HCT116 (cell line): ENCODE measurements at places on chromosomes 5 and 9.

- DNase-seq, result no peak
Measured at GRCh38 chr5:26727916-26728315, 310.5 kb downstream of the CDH9 start.

- no peak for DNase-seq
Measured at GRCh38 chr5:1488882-1489680, 34.7 kb downstream of the LPCAT1 start.

DNA sequence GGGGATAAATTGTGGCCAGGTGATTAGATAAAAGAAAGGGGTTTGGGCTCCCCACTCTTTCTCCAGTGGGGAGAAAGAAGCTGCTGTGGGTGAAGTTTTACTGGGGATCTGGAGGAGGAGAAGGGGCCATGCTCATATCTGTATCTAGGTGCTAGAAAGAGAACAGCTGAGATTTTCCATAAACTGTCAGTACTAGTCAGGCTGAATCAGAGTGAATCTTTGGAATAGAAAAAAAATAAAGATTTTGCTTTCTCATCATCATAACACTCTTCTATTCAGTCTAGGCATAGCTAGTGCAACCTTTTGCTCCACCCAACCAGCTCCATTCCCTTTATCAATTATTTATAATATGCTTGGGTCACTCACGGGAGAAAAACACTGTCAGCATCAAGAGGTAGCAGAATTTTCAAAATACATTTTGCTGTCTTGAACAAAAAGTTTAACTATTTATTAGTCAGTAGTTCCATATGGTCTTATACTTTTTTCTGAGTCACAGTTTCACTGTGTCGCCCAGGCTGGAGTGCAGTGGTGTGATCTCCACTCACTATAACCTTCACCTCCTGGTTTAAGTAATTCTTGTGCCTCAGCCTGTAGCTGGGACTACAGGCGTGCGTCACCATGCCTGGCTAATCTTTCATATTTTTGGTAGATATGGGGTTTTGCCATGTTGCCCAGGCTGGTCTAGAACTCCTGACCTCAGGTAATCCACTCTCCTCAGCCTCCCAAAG lies 21.3 kb upstream of the ERMP1 start:
- no peak for DNase-seq

GRCh38 chr5:122377026-122377425 lies 65.0 kb downstream of the SNCAIP start:
- DNase-seq, result no peak
